Epithelial cell of alveolus of lung (primary cell): ENCODE measurements at places on chromosomes 1 and 21. TPM values are rescaled to one million over a fixed set of nuclear protein-coding genes. Genes with fewer than 3 reads are reported as not detected.

Gene TLCD4
- total RNA-seq, result 0.78 and 1.0 TPM in 2 replicates

Gene AMIGO1
- total RNA-seq, result 0.78 and 2.0 TPM in 2 replicates

Gene FAM3B
- not detected in 2 replicates for total RNA-seq

Gene PRELP
- total RNA-seq, result under 0.01 TPM in 2 replicates

Gene JMJD4
- 30.4 and 31.5 TPM in 2 replicates for total RNA-seq

Gene LEFTY1
- total RNA-seq, result not detected in 2 replicates
